ENCODE measurements at places on chromosomes 6 and 20.

GRCh38 chr6:75135450-75135849, 70.4 kb downstream of the COL12A1 start:
- DNase-seq, result no peak

- DNase-seq, result no peak
Measured at GRCh38 chr20:17679941-17680835, 1.9 kb downstream of the RRBP1 start.

DNA sequence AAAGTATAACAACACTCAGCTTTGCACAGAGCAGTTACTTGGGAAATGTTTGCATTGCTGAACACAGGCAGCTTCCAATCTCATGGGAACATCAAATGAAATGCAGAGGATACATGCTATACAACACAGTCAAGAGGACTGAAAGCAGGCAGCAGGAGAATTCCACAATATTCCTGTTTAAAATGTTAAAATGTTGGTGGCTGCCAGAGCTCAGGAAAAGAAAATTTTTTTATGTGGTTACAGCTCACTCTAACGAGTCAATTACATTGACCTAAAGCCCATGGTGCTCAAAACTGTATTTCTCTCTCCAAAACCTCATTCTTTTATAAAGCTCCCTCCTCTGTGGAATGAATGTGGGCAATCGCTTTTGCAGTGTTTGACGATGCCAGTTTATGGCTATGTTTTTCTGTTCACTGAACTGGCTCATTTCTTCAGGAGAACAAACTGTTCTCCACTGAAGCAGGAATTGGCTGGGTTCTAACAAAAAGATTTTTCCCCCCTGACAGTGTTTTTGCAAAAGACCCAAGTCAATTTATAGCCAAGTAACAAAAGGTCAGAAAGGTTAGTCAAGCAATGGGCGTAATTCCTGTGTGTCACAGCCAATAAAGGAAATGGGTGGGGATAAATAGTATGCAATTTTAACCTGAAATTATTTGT, 69.0 kb downstream of the ZHX3 start:
- DNase-seq, result no peak

- no peak for DNase-seq
Measured at GRCh38 chr6:43823390-43823789, 53.4 kb downstream of the VEGFA start.

DNA sequence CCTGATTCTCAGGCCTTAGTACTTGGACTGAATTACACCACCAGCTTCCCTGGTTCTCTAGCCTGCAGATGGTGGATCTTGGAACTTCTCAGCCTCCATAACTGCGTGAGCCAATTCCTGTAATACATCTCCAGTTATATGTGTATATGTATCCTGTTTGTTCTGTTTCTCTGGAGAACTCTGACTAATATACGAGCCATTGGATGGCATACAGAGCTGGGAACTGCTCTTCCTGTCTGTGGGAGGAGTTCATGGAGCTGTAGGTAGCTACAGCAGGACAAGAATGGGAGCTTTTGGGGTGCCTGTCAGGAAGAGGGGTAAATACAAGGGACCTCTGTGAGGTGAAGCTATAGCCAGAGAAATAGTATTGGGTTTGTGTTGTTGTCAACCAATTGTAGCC, 41.2 kb downstream of the TMEM14A start:
- DNase-seq, result no peak

DNA sequence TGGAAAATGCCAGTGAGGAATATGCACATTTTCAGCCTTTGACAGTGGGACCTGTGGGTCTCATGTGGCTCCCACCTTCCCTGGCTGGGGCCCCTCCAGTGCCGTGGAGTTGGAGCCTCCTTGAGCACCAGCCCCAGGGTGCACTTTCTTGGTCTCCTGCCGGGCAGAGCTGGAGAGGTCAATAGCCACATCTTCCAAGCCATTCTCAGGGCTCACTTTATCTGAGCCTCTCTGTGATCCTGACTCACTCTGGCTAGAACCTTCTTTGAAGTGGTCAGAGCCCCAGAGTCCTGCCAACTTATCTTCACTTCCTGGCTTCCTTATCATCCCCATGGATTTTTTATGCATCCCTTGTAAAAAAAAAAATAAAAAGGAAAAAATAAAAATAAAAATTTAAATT, 5.7 kb downstream of the VSX1 start:
- no peak for DNase-seq

GRCh38 chr20:2902291-2902690, 29.0 kb downstream of the PTPRA start:
- DNase-seq, result no peak

DNA sequence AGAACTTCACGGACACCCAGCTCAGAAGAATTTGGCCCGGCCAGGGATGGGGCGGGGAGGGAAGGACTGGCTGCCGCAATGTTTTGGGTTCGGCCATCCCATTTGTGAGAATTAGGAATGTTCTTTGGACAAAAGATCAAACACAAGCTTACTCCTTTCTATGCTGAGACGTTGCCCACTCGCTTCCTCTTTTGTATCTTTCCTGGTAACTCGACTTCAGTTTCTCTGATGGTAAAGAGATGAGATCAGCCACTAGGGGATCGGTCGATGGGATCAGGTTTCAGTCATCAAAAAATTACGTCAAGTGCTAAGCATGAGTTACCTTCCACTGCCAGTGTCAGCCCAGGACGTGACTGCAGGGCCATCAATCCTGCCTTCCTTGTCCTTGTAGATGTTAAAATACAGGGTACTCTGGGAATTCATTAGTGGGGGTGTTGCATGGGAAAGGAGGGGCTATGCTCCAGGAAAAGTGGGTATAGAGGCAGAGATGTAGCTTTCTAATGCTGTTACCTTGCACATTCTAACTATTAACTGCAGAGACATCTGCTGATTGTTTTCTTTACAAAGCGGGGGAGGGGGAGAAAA, 190.2 kb downstream of the TSHZ2 start:
- peak; percentile 80 for DNase-seq

- no peak for DNase-seq
Measured at GRCh38 chr6:143896126-143896860, 32.0 kb downstream of the ZC2HC1B start.

- DNase-seq, result no peak
Measured at GRCh38 chr20:10832141-10832540, 158.3 kb upstream of the JAG1 start.

- no peak for DNase-seq
Measured at GRCh38 chr6:170108890-170109587, 181.8 kb downstream of the DLL1 start.

GRCh38 chr6:44285552-44286284, 15.5 kb downstream of the TMEM151B start:
- DNase-seq, result peak; percentile 71

DNA sequence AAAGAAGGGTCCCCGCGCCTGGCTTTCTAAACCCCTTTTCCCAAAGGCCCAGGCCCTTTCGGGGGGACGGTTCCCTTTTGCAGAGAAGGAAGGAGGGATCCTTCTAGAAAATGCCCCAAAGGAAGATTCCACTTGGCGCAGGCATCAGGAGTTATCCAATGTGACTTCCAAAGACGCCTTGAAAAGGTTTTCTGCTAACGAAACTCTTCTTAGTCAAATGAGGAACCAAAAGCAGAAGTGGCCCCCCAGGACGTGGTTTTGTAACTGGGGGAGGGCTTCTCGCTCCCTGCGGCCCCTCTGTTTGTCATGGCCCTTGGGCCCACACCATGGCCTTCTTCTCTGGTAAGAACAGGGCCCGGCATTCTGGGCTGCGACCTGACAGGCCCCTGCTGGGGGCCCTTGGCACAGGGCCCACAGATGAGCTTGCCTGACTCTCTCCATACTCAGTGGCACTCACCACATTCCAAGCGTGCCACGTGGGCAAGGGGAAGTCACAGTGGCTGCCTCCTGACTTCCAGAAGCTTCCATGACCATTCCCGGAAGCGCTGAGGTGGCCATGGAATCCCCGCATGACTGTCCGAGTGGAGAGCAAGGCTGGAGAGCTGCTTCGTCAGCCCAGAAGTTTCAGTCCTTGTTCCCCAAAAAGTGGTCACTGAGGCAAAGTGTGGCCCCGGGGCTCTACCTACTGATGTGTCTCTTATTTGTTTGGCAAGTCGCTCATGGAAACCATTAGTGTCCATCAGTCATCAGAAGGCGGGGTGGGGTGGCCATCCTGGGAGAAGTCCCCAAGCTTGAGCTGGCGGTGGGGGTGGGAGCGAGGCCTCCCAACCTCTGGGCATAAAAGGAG, 834 bp upstream of the CTSZ start:
- no peak for DNase-seq

- no peak for DNase-seq
Measured at GRCh38 chr6:36049582-36049981, 22.0 kb downstream of the MAPK14 start.

DNA sequence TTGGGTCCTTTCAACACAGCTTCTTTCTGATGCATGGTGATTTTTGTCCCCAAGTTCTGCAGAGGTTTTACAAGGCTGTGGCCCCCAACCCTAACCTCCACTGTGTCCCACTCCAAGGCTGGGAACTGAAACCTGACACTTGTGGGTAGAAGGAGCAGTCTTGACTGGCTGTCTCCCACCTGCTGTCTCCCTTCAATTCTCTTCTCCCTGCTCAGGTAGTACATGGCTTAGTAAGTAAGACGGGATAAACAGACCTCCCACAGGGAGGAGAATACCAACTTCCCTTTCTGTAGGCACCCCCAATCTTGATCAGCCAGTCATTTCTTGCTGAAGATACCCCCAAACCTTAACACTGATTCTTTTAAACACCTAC, 25.0 kb downstream of the TGM6 start:
- DNase-seq, result no peak

DNA sequence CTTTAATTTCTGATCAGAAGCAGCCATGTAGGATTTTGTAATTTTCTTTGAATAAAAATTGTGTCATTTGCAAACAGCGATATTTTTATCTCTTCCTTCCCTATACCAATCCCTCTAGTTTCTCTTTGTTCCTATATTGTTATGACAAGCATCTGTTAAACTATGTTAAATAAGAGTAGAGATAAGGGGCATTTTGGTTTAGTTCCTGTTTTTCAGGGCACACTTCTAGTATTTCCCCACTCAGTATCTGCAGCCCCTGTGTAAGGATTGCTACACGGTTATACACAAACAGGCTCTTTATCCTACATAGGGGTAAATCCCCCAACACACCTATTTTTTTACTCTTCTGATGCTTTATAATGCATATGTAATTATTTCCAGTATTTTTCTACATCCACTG, 42.1 kb downstream of the TRERF1 start:
- no peak for DNase-seq

GRCh38 chr20:24761220-24762065, 187.6 kb upstream of the CST7 start:
- DNase-seq, result no peak

GRCh38 chr20:45257161-45257560, 2.8 kb upstream of the SLPI start:
- DNase-seq, result no peak

- DNase-seq, result no peak
Measured at GRCh38 chr6:137729866-137730629, 137.0 kb upstream of the TNFAIP3 start.

DNA sequence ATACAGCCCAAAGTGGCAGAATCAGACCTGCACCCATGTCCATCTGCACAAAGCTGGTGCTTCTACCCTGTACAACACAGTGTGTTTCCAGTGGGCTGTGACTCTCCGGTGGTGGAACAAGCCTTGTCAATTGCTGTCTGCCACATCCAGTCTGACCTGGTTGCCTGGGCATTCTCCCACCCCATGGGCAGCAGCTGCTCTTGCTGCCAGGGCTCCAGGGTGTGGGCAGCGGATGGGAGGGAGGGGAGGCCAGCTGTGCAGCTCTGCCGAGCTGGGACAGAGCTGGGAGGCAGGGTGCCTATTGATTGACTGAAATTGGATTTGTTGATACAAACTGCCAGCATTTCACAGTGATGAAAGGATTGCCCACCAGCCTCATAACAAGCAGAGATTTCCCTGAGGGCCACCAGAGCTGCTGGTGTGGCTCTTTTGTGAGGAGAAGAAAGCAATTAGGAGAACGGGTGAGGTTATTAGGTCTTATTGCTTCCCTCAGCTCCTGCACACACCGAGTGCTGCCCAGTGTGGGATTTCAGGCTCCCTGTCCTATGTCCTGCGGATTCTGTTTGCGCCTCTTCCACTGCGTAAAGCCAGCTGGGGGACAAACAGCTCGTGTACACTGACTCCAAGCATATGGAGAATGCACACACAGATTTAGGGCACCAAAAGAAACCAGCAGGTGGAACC, 150.8 kb downstream of the NRN1 start:
- DNase-seq, result no peak

DNA sequence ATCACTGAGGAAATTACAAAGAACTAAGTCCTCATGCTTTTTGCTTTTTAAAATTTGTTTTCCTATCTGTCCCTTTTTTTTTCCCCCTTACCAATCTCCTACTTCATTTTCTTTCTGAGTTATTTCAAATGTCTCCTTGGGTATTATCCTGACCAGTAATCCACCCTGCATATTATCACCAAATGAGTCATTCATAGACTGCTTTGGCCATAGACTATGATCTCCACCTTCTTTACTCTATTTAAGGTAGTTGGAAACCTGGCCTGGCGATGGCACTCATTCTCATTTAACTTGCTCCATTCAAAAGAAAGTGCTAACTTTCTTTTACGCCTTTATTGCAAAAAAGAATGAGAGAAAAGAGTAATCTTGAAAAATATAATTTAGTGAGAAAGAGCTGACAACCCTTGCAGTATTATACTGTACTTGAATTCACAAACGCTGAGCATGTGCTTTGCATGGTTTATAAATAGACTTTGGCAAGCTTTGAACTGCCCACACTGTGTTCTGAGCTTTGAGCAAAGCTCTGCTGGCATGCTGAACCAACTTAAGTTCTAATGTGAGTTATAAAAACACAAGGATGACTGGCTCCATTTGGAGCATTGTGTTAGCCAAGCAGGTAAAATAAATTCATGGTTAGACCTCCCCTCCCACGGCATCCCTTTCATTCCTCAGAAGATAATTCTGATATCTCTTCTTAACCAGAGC, 198.9 kb downstream of the NKAIN2 start:
- DNase-seq, result no peak

DNA sequence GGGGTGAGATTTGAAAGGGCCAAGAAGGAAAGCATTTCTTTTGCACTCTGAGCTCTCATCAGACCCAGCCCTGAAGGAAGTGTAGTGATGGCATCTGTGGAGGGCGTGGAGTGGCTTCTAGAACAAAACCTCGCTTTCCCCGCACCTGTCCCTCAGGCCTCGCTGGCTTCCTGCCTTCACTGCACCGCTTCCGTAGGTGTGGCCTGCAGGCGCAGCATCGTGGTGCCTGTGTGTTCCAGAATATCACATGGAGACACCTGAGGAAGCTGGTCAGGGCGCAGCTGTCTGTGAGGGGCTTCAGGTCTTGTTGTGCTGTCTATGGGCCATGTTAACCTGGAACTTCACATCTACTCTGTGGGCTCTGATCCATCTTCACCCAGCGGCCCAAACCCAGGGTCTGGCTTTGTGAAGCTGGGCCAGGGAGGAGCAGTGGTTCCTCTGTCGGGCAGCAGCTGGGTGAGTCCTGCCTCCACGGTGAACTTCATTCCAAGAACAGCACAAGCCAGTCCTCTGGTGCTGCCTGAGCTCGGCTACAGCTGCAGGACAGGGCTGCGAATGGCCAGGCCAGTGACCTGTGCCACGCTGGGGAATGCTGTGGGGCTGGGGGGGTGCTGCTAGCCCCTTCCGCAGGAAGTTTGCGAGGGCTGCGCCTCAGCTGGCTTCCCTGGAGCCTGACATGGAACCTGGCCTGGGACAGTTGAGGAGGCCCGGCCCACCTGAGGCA, 40.9 kb downstream of the DSTN start:
- DNase-seq, result peak; percentile 11
